NCI-H460 (cell line): ENCODE measurements at places on chromosomes 13 and 19. TPM values are rescaled to one million over a fixed set of nuclear protein-coding genes. Genes with fewer than 3 reads are reported as not detected.

JAK3 gene
- total RNA-seq = 1.1 and 1.4 TPM in 2 replicates

ZNF709 gene
- total RNA-seq = 0.15 TPM in 1 of 2 replicates, not detected in the other

F7 gene
- total RNA-seq = 0.07 TPM in 1 of 2 replicates, not detected in the other

C19orf18 gene
- not detected in 2 replicates for total RNA-seq

KLF1 gene
- total RNA-seq = 0.52 and 1.3 TPM in 2 replicates

NLRP5 gene
- total RNA-seq = not detected in 2 replicates

SULT2A1 gene
- total RNA-seq = not detected in 2 replicates

RXFP2 gene
- total RNA-seq = 0.06 and 0.12 TPM in 2 replicates

RFPL4A gene
- not detected in 2 replicates for total RNA-seq

GRCh38 chr19:8367327-8368001 is 3.5 kb downstream of the ANGPTL4 start:
- no peak for DNase-seq

- DNase-seq = no peak
Observed at GRCh38 chr13:96090240-96091101, 564 bp downstream of the HS6ST3 start.

GRCh38 chr13:111923991-111924677 is 142.8 kb upstream of the SOX1 start:
- DNase-seq = no peak

- no peak for DNase-seq
Observed at GRCh38 chr13:34070544-34071303, 252.8 kb downstream of the RFC3 start.

- DNase-seq = no peak
Observed at GRCh38 chr13:45232591-45232990, 31.7 kb upstream of the KCTD4 start.

DNA sequence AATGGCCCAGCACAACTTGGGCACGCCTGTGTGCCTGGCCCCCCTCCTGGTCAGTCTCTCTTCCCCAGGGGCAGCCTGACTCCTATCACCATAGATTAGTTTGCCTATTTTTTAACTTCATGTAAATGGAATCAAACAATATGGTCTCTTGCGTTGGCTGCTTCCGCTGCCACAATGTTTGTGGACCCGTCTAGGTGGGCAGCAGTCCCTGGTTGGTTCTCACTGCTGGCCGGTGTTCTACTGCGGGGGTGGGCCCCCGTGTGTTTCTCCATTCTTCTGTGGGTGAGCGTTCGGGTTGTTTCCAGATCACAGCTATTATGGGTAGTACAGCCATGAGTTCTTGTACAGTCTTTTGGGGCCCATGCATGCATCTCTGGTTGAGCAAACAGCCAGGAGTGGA is 47.3 kb downstream of the CEBPG start:
- no peak for DNase-seq

- DNase-seq = no peak
Observed at GRCh38 chr13:76861859-76862258, 24.3 kb downstream of the KCTD12 start.

GRCh38 chr13:34474187-34474868 is 467.7 kb upstream of the NBEA start:
- DNase-seq = no peak

- DNase-seq = no peak
Observed at GRCh38 chr19:34734537-34735103, 577 bp downstream of the ZNF181 start.

GRCh38 chr13:80563439-80563838 is 222.5 kb upstream of the SPRY2 start:
- no peak for DNase-seq

DNA sequence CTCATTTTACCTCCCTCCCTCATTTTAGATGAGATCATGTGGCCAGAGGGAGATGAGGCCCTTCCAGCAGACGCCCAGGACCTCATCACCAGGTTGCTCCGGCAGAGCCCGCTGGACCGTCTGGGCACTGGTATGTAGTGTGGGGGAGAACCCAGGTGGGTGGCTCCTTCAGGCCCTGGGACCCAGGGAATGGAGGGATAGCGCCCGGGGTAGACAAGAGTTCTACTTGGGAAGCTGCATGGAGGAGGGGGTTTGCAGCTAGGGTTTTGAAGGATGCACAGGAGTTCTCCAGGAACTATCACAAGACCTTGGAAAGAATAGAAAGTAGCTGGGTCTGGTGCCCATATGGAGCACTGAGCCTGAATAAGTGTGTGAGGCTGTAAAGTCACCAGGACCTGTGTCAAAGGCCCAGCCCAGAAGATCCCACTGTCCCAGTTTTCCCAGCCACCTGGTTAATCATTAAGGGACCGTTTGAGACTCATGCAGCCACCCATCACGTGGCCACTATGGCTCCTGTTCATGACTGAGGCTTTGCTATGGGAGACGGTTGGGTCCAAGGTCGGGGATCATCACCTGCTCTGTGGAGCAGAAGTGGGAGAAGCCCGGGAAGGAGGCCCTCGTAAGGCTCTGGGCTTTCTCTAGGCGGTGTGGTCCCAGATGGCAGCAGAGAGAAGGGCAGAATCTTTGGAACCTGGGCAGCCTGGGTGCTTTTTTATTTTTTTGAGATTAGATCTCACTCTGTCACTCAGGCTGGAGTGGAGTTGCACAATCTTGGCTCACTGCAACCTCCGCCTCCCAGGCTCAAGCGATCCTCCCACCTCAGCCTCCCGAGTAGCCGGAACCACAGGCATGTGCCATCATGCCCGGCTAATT is 17.0 kb upstream of the PIK3R2 start:
- DNase-seq = no peak

DNA sequence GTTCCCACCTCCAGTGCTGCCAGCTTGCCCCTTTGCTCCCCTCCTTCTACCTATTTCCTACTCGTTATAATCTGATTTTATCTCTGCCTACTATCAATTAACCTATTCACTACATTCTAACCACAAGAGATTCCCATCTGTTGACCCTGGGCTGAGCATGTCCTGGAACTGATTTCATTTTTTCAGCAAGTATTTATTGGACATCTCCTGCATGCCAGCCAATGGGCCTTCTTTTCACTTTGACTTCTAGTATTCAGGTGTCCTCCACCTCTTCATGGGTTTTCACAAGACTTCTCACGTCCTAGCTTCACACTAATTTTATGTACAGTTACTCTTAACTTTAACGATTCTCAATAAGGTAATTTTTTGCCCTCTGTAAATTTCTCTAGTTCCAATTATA is 282.7 kb upstream of the KLHL1 start:
- no peak for DNase-seq

- peak; percentile 7 for DNase-seq
Observed at GRCh38 chr19:6739883-6740588, 556 bp downstream of the TRIP10 start.

GRCh38 chr19:16462757-16463250 is 9.0 kb downstream of the EPS15L1 start:
- DNase-seq = no peak

- no peak for DNase-seq
Observed at GRCh38 chr19:35184267-35184666, 29.7 kb downstream of the FXYD5 start.

- DNase-seq = no peak
Observed at GRCh38 chr13:37107456-37107855, 2.0 kb upstream of the CSNK1A1L start.

- DNase-seq = no peak
Observed at GRCh38 chr19:6238256-6238642, 41.5 kb downstream of the MLLT1 start.

DNA sequence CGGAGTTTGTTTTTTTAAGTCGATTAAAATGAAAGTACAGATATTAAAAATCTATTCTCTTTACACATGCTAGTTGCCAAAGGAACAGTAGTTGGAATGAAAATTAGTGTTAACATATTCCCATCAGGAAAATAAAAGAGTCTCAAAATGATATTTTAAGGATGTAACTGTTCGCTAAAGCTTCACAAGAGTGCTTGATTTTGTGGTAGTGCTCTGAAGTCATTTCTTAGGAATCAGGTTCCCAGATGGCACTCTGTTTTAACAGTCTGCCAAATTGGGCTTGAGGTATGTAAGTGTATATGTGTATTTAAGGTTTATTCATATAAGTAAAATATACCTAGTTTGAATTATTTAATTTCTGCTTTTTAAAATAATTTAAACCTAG is 128.8 kb downstream of the LMO7 start:
- DNase-seq = no peak

DNA sequence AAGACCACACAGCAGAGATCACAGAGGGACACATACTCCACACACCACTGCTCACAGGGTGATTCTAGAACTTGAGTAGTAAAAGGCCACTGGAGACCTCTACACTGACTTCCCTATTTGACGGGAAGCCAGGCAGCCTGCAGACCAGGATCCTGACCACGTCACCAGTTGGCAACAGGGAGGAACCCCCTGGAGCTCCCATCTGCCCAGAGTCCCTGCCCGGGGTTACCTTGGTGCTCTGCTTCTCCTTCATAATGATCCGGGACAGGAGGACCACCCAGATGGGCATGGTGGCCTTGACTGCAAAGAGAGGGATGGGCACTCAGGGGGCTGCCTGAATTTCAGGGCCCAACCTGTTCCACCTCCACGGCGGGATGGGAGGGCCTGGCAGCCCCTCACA is 932 bp downstream of the SLC35E1 start:
- no peak for DNase-seq

GRCh38 chr13:22198641-22199217 is 527.9 kb downstream of the FGF9 start:
- DNase-seq = no peak

- DNase-seq = no peak
Observed at GRCh38 chr13:113915786-113916329, 52.0 kb upstream of the GAS6 start.

DNA sequence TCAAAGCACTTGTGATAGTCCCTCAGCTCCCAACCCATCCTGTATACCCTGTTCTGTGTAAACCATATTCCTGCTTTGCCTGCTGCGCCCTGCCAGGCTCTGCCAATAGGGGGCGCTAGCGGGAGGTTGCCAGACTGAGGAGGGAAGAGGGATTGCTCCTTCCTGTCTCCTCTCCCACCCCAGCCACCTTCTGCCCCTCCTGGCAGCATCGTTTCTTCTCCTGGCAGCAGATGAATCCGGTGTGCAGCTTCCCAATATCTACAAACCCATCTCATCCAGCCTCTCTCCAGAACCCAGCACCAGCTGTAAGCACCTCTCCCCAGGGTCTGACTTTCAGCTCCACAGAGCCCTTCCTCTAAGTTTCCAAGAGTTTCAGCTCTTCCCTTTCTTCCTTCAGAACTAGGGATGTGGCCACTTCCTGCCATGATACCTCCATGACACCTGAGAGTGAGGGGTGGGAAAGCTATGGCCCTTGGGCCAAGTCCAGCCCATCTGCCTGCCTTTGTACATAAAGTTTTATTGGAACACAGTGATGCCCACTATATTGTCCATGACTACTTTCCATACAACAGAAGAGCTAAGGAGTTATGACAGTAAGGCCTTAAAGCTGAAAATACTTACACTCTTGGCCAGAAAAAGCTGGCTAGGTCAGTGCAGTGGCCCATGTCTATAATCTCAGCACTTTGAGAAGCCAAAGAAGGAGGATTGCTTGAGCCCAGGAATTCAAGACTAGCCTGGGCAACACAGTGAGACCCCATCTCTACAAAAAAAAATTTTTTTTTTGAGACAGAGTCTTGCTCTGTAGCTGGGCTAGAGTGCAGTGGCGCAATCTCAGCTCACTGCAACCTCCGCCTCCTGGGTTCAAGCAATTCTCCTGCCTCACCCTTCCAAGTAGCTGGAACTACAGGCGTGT is 34.5 kb upstream of the ATP1A3 start:
- no peak for DNase-seq

GRCh38 chr13:33876716-33877394 is 58.9 kb downstream of the RFC3 start:
- DNase-seq = no peak

DNA sequence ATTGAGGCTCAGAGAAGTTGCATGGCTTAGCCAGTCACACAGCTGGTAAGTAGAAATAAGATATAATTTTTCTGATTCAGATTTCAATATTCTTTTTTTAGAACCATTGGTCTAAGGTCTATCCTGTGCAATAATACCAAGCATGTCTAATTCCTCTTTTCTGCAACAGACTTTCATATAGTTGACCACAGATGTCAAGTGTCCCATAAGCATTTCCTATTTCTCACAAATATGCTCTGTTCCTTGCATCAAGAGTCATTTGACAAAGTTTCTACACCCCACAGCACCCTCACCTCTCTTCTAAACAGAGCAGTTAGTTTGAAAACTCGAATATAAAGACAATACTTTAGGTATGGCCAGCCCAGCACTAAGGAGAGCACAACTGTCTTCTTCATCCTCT is 26.8 kb upstream of the SACS start:
- no peak for DNase-seq

- peak; percentile 52 for DNase-seq
Observed at GRCh38 chr13:43905435-43906031, 25.8 kb downstream of the LACC1 start.

- no peak for DNase-seq
Observed at GRCh38 chr19:39111593-39112199, 13.9 kb upstream of the PAK4 start.

DNA sequence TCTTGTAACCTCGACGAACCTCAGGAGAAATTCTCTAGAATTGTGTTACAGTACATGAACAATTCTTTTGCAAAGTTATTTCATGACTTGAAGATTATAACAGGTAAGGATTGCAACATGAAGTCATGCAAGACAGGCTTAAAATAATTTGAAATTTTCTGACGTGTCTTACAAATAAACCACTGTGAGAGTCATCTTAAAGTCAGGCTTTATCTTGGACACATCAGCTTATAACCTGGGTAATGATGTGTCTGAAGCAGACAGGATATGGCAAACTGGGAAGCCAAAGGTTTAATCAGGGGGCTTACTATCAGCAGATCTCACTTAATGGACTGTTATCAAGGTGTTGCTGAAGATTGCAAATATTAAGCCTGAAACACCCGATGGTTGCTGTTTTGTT is 407.8 kb downstream of the KLF5 start:
- no peak for DNase-seq

GRCh38 chr13:106986033-106986484 is 418.1 kb upstream of the ARGLU1 start:
- DNase-seq = no peak

GRCh38 chr19:33484226-33484774 is 37.3 kb downstream of the PEPD start:
- no peak for DNase-seq

- DNase-seq = peak; percentile 81
Observed at GRCh38 chr19:1855040-1855827, 7.0 kb upstream of the REXO1 start.

- DNase-seq = no peak
Observed at GRCh38 chr19:33085570-33086128, 4.7 kb downstream of the GPATCH1 start.

DNA sequence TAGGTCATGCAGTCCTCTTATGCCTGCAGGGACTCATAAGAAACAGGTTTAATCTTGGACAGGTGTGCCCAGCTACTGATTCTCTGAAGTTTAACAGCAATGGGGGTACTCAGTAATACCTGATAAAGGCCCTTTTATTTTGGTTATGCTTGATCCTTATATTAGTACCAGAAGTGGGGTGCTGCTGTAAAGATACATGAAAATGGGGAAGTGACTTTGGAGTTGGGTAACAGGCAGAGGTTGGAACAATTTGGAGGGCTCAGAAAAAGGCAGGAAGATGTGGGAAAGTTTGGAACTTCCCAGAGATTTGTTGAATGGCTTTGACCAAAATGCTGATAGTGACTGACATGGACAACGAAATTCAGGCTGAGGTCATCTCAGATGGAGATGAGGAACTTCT is 14.6 kb upstream of the TMTC4 start:
- DNase-seq = no peak
